ENCODE measurements at places on chromosomes 3 and 15.

- DNase-seq: no peak
These were observed 101.6 kb downstream of the ERC2 start for GRCh38 chr3:56366641-56367162.

- DNase-seq: no peak
These were observed 52.9 kb downstream of the GASK1A start for GRCh38 chr3:43031889-43032545.

DNA sequence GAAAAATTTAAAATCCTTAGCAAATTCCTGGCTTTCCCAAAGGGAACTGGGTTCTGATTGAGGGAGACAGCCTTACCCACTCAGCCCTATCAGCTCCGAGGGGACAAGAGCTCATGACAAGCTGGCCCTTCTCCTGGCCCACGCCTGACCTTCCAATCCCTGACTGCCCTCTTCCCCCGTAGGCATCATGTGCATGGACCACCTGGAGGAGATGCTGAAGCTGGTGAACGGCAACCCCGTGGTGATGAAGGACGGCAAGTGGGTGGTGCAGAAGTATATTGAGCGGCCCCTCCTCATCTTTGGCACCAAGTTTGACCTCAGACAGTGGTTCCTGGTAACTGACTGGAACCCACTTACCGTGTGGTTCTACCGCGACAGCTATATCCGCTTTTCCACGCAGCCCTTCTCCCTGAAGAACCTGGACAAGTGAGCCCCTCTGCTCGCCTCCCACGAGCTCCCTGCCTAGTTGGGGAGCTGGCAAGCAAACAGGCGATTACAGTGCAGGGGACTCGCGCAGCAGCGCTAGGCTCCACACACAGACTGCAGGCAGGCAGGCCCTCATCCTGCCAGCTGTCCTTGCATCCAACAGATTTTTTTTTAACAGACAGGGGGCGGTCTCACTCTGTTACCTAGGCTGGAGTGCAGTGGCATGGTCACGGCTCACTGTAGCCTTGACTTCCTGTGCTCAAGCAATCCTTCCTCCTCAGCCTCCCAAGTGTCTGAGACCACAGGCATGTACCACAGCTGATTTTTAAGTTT is 16.8 kb downstream of the RPUSD3 start:
- no peak for DNase-seq

DNA sequence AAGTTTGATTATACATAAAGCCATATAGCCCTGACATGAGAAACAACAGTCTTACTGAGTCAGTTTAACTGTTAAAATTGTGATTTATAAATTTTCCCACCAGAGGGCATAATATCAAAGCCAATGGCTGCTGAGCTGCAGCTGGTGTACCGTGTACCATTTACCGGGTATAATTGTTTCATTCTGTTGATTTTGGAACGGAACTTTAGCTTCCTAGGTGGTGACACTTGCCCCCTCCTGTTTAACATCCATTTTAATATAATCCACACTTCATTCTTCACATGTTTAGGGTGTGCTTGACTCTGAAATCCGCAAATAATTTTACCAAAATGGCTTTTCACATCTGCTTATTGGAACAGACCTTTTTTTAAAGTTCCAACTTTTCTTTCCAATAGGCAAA is 72.8 kb downstream of the SLC9A9 start:
- no peak for DNase-seq

DNA sequence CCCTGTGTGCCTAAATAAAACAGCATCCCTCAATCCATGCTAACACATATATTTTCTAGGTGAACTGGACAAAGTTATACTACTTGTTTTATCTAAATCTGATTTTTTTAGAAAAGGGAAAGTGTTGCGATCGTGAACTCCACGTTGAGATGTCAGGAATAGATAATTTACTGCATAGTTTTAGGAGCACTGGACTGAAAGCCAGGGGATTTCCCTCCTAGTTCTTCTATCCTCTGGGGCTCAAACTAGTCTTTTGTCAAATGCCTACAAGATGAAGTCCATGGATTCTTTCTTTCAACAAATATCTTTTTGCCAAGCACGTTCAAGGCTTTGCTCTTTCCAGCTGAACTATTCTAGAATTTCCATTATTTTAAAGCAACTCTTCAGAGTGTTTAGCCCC is 617 bp upstream of the HPS3 start:
- DNase-seq: no peak

- DNase-seq: no peak
These were observed 101.1 kb downstream of the EPHA6 start for GRCh38 chr3:96915445-96915844.

DNA sequence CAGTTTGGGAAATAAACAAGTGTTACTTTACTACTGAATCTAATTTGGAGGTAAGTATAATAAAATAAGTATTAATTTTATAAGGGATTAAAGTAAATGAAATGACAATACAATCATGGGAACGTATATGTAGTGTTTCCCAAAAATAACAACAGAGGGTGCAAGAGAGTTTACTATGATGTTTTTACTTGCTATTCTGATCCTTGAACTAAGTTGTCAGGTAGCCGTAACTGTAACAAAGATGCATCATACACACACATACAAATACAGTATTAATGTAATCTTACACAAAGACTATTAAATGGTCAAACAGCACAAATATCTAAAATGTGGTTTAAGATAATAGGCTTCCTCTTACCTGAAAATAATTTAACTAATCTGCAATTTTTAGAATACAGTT is 311.4 kb downstream of the TBC1D5 start:
- DNase-seq: no peak

GRCh38 chr3:62229908-62230307 is 143.4 kb downstream of the FEZF2 start:
- no peak for DNase-seq

DNA sequence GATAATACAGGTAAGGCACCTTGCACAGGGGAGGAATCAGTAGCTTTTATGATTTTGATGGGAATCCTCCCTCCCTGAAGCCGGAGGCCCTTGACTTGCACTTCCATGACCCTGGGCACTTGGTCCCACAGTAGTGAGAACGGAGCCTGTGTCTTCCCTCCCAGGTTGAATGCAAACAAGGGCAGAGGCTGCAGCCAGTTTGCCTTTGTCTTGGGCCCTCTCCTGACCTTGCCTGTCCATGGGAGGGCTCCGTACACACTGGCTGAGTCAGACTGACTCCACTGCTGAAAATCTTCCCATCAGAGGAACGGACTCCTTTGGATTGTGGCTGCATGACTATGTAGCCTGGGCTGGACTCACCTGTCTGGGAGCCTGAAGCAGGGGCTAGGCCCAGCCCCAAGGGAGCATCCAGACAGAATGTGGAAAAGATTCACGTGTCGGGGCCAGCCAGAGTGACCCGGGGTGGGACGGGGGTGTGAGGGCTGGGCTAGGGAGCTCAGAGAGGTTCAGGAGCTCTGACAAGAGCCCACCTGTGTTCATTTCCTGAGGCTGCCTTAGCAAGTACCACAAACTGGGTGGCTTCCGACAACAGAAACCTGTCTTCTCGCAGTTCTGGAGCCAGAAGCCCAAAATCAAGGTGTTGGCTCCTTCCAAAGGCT is 9.5 kb downstream of the TBC1D21 start:
- peak; percentile 6 for DNase-seq

DNA sequence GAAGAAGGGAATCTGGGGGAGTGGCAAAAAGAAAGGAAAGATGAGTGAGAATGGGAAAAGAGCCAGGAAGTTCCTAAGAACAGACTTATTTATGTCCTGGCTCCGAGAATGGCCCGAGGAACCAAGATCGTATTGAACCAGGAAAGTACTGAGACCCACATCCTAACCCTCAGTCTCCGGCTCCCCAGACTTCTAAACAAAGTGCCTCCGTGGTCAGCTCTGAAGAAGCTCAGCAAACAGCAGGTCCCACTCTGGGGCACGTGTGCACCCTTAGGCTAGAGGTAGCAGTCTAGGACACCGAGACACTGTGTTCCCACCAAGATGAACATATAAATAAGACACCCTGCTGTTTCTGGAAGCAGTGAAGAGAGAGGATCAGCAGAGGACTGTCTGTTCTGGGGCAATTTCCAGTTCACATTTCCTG is 307.4 kb downstream of the NTRK3 start:
- peak; percentile 45 for DNase-seq

GRCh38 chr3:134904241-134904771 is 109.2 kb downstream of the EPHB1 start:
- no peak for DNase-seq

GRCh38 chr3:69671082-69671952 is 67.9 kb upstream of the MITF start:
- peak; percentile 45 for DNase-seq

- no peak for DNase-seq
These were observed 286.4 kb downstream of the UBE2E2 start for GRCh38 chr3:23489300-23490158.

- DNase-seq: no peak
These were observed 562.0 kb upstream of the CFAP20DC start for GRCh38 chr3:59611649-59612443.

GRCh38 chr3:161700998-161701397 is 204.4 kb downstream of the OTOL1 start:
- DNase-seq: no peak

GRCh38 chr3:175077216-175077615 is 218.1 kb downstream of the NAALADL2 start:
- DNase-seq: no peak

DNA sequence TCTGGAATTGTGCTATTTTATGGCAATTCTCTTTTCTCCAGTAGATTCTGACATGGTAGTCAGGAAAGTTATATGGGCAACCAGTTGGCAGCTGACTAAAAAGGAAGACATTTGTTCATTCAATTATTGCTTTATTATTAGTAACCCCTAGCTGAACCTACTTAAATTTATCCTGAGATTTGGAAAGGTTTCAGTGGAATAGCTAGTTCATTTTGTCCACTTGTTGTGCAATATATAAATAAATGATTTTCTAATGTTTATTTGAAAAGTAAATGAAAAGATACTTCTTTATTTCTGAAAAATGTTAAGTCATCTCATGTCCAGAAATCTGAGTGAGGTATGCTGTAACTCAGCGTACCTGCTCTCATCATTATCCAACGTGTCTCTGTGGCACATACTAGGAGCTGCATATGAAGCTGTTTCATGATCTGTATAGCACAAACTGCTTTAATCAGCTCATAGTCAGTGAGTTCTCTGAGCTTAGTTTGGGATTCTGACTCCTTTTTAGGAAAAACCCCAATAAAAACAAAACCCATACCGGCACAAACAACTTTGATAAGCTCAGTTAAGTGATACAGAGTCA is 35.9 kb downstream of the RARB start:
- DNase-seq: no peak

DNA sequence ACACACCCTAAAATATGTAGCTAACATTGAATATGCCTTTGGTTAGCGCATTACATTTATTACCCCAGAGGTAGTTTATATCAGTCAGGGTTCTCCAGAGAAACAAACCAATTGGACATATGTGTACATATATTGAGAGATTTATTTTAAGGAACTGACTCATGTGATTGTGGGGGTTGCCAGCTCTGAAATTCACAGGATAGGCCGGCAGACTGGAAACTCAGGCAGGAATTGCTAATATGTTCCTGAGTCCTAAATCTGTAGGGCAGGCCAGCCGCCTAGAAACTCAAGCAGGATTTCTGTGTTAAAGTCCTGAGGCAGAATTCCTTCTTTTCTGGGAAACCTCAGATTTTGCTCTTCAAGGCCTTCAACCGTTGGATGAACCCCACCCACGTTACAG is 189.7 kb downstream of the CDIN1 start:
- no peak for DNase-seq

- no peak for DNase-seq
These were observed 171.9 kb downstream of the FMN1 start for GRCh38 chr15:33022629-33023028.

- DNase-seq: peak; percentile 82
These were observed 52.2 kb downstream of the ROPN1B start for GRCh38 chr3:126021224-126021623.

DNA sequence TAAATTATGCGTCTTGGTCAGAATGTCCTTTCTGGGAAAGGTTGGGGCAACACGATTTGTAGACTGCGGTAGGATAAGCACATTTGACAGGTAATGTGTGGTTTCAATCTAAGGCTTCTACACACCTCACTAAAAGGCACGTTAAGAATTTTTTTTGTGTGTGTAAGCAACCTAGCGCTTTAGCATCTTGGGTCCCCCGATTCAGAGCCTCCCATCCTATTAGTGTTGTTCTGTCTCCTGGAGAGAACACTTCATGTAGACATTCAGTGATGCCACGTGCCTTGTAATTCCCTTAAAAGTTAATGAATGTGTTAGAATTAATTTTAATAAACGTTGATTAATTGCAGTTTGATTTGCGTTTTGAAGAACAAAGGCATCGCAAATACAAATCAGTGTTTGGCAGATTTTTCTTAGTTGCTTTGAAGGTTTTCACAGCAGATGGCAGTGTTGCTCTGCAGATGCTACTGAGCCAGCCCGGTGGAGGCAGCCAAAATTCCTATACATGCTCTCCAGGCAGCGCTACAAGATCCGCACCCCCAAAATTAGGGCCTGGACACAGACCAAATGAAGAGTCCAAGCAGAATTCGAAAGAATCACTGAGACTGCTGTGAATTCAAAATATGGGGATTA is 63.5 kb downstream of the OTOL1 start:
- peak; percentile 25 for DNase-seq

DNA sequence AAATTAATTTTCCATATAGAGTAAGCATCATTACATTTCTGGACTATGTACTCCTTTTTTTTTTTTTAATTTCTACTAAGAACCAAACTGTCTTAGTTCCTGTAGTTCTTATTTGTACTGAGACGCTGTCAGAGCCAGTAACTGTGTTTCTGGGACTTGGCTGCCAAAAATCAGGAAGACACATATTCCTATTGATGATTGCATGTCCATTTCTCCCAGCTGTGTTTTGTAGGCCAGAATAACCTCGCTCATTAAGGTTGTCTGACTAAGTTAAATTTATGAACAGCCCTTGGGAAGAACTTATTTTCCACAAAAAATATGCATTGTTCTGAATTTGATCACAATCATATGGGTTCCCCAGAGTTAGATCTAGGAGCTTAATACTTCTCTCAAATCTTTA is 29.5 kb downstream of the PLSCR5 start:
- DNase-seq: no peak

GRCh38 chr15:101168463-101168824 is 83.4 kb downstream of the CHSY1 start:
- peak; percentile 38 for DNase-seq

DNA sequence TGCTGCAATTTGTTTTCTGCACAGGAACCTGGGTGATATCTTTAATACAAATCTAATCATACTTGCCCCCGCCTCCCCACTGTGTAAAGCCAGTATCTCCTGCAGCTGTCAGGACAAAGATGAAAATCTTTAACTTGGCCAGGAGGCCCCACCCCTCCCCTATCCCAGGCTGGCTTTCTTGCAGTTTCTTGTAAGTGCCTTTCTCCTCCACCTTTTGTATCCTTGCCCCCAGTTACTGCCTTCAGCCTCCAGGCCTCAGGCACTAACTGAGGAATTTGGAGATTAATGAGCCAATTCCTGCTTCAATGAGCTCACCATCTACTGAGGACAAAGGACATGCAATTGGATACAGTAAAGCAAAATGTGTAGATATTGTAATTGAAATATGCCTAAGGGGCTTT is 6.5 kb downstream of the GCSAM start:
- no peak for DNase-seq
